A549 treated with AZD2906 at 1 μM for 4 hours (cell line): ENCODE measurements at places on chromosomes 12 and 14. TPM values are rescaled to one million over a fixed set of nuclear protein-coding genes. Genes with fewer than 3 reads are reported as not detected.

Gene P2RX7
- not detected in 5 replicates for total RNA-seq

Gene PRB2
- not detected in 5 replicates for total RNA-seq

Gene ISCU
- total RNA-seq: 86.6 to 99.7 TPM (median 93.1 TPM) in 5 replicates

Gene SDS
- 0.49 to 1.8 TPM (median 1.6 TPM) in 5 replicates for total RNA-seq

Gene MIPOL1
- 1.6 to 2.9 TPM (median 2.2 TPM) in 5 replicates for total RNA-seq

Gene DYNC1H1
- 180 to 210 TPM (median 188 TPM) in 5 replicates for total RNA-seq

Gene CLEC4C
- total RNA-seq: not detected in 5 replicates

Gene TMEM233
- 0.02 to 0.15 TPM (median 0.07 TPM) in 4 of 5 replicates, not detected in the other for total RNA-seq

Gene KRT75
- total RNA-seq: 0.09 to 0.17 TPM (median 0.11 TPM) in 4 of 5 replicates, not detected in the other

Gene RNASE2
- not detected in 5 replicates for total RNA-seq

Gene KRT82
- total RNA-seq: not detected in 5 replicates

Gene NYNRIN
- total RNA-seq: 0.31 to 0.44 TPM (median 0.41 TPM) in 5 replicates

Gene FOXG1
- total RNA-seq: 0.09 to 0.22 TPM (median 0.19 TPM) in 5 replicates

Gene PAPLN
- total RNA-seq: 4.6 to 5.1 TPM (median 4.6 TPM) in 5 replicates

Gene PTGER2
- total RNA-seq: 3.0 to 4.5 TPM (median 4.2 TPM) in 5 replicates

Gene INHBC
- total RNA-seq: 0.05 to 0.06 TPM (median 0.05 TPM) in 3 of 5 replicates, not detected in the others

Gene AKAP3
- 0.06 to 0.19 TPM (median 0.11 TPM) in 5 replicates for total RNA-seq

Gene KRT73
- total RNA-seq: not detected in 5 replicates

Gene C12orf54
- total RNA-seq: not detected in 5 replicates

Gene TXNRD1
- 611 to 915 TPM (median 668 TPM) in 5 replicates for total RNA-seq

Gene SAV1
- 29.2 to 32.5 TPM (median 31.2 TPM) in 5 replicates for total RNA-seq

Gene CEBPE
- total RNA-seq: 0.06 TPM in 1 of 5 replicates, not detected in the others

Gene TAS2R7
- total RNA-seq: not detected in 5 replicates
